ENCODE measurements at places on chromosomes 7 and 10.

DNA sequence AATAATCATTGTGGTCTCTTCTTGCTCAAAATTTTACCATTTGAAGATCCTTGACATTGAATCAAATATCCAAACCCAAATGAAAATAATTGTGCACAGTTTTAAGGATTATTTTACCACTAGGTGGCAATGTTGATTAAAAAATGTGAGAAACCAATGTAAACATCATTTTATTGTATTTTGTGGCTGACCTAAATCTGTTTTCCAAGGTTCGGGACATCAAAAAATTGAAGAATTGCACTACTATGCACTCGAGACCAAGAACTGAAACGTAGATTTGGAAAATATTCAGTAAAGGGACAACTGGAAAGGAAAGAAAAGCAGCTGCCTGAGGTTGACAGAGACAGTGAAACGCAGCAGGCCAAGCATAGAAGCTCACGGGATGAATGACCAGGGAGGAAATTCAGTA, 259.3 kb downstream of the SNX13 start:
- no peak for DNase-seq

GRCh38 chr7:150383710-150384397, 4.7 kb downstream of the ZNF775 start:
- no peak for DNase-seq

- DNase-seq = no peak
Measured at GRCh38 chr10:105545101-105545500, 904.0 kb downstream of the SORCS3 start.

- no peak for DNase-seq
Measured at GRCh38 chr7:39294022-39294421, 272.2 kb upstream of the YAE1 start.

DNA sequence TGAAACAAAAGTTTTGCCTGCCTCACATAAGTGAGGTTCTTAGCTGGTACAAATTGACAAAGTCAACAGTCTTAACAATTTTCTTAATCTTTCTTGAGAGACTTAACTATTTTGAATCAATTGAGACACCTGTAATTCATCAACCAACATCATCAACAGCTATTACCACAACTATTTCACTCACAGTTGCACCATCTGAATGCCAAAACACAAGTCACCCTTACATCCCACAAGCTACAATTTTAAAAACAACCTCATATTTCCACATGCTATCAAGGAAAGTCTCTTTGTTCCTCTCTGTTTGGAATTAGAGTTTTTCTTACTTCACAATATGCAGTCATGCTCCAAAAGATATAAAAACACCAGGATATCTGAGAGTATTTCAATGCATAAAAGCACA, 4.9 kb downstream of the SMURF1 start:
- no peak for DNase-seq

- DNase-seq = no peak
Measured at GRCh38 chr7:20240080-20240926, 23.1 kb upstream of the MACC1 start.

- DNase-seq = no peak
Measured at GRCh38 chr10:47240173-47240572, 59.8 kb upstream of the GDF10 start.

GRCh38 chr10:70571636-70572439, 30.7 kb downstream of the PRF1 start:
- no peak for DNase-seq

DNA sequence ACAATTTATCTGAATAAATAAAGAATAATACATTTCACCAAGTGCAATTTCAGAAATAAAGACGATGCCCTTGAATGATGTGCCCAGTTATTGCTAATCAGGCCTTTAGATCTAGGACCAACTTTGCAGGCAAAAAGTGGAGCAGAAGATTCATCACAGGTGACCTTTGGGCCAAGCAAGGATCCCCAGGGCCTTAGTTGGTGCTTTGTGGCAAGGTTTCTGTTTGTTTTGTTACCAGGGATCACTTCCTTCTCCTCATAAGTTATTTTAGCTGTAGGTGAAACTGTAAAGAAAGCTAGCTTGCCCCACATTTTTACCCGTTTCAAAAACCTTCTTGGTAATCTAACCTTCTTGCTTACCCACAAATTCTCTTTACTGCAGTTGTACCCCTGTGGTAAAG, 323.2 kb downstream of the NEBL start:
- no peak for DNase-seq

DNA sequence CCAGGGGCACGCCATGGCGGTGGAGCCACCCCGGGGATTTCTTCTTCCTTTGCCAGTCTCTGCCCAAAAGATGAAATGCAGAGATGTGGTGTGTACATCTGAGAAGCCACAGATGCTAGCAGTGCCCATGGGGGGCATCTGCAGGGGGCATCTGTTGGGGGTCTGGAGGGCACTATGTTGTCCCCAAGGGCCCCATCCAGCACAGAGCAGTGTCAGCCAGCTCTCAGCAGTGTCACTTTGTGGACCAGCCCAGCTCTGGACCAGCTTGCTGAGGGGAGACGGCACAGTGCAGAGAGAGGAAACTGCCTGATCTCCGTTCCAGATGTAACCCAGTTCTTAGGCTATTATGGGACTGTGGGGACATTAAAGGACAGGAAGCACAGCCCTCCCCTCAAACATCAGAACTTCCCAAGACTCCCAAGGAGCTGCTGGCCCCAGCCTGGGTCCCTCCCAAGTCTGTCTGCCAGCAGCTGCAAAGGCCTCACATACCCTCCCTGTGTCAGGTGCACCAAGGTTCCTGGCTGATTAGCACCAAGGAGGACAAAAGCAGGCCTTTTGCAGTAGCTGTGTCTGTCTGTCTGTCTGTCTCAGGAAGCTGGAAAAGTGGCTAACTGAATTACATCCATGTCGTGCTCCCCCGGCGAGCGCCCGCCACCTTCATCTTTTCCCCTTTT, 536.5 kb downstream of the PTPRN2 start:
- no peak for DNase-seq

GRCh38 chr10:26843736-26844135, 17.0 kb downstream of the ABI1 start:
- no peak for DNase-seq

Measured in activated T-helper 1 cell treated with Interleukin-2 at 50 U/mL for 16 hours (primary cell).